ENCODE measurements at places on chromosomes 12 and 14. TPM values are rescaled to one million over a fixed set of nuclear protein-coding genes. Genes with fewer than 3 reads are reported as not detected.

- no peak for DNase-seq
Measured at GRCh38 chr14:54278665-54279295, 118.0 kb upstream of the CDKN3 start.

DNA sequence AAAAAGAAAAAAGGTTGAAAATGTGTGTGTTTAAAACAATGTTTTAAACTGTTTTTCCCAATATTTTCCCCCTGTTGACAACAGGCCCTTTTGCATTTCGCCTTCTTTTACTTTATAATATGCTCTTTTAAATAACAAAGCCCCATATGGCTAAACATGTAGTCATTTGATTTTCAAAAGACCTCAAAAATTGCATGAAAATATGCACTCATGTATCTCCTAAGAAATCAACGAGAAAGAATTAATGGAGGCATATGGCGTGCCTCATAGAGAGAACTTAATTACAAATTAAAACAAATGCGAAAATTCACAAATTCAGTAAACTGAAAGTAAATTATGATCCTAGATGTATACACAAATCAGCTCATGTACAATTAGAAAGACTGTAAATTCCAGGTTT is 202.6 kb upstream of the FOXN3 start:
- DNase-seq = no peak

- DNase-seq = no peak
Measured at GRCh38 chr12:19909418-19909817, 458.9 kb upstream of the PDE3A start.

DNA sequence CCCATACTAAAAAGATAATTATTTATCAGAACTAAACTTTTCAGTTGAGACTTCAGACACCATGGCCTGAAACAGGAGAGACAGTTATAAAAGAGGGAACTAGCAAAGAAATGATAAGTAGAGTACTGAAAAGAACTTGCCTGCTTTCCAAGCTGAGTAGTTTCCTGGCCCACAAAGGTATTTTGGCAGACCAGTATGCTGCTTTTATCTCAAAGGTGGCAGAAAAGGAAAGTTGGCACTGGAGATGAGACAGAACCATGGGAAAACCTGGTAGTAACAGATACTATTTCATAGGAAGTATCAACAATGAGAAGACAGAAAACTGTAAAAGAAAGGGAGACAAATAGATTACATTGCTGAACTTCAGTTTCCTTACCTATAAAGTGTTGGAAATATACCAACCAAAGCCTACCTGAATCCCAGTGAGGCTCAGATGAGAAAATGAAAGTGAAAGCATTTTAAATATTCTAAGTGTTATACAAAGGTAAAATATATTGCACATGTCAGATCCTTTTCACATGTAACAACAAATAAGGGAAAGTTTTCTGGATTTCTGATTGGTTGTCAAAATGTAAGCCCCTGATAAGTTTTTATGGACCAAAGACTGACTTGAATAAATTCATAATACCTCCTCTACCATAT is 155.3 kb upstream of the FSCB start:
- no peak for DNase-seq

DNA sequence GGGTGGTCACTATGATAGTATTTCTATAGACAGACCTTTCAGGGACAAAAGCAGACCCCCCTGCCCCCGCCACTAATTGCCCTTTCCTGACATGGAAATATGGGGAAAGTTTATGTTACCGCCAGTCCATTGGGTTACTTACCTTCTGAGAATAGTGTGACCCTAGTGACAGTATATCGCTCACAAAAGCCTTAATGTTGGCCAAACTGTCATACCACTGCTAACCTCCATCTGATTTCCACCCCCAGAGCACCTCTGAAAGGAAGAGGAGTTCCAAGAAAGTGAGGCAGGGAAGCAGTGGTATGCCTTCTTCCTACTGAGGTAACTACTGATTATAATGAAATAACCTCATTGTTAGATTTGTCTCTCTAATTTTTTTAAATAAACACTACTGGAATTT is 67.5 kb upstream of the CCDC91 start:
- no peak for DNase-seq

- no peak for DNase-seq
Measured at GRCh38 chr14:74960736-74961135, 5.3 kb upstream of the PGF start.

GRCh38 chr12:65189028-65189718 is 19.8 kb downstream of the LEMD3 start:
- DNase-seq = no peak

GRCh38 chr14:71289536-71289935 is 382.3 kb downstream of the PCNX1 start:
- no peak for DNase-seq

- no peak for DNase-seq
Measured at GRCh38 chr12:89863968-89864367, 155.3 kb upstream of the ATP2B1 start.

GRCh38 chr12:112005419-112006395 is 7.3 kb downstream of the TMEM116 start:
- peak; percentile 49 for DNase-seq

DNA sequence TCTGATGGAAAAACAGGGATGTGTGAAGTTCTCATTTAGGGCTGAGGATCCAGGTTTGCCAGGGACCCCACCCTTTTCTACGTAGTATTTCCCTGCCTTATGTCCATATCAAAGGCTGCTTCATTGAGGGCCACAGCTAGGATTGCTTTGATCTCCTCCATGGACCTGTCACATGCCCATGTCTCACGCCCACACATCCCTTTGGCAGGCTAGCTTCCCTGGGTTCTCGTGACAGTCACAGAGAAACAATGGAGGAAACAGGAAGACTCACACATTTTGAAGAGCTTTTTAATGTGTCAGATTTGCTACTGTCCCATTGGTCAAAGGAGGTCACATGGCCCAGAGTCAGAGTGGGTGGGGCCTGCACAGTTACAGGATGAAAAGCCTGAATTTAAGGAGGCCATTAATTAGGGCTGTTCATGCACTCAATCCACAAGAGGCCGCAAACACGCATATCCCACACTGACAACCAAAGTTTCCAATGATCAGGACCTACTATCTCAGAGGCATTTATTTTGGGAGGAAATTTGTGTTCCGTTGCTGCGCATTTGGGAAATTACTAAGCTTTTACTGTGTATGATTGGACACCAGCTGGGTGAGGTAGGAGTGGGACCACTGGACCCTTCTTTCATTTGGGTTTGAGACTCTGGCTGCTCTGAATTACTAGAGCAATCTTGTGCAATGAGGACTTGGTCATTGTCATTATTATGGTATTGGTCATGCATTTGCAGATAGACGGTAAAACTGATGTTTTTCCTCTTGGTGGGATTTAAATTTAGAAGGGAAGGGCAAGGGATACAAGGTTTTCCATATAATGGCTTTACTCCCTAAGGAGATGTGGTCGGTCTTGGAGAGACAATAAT is 266.2 kb downstream of the KTN1 start:
- DNase-seq = peak; percentile 38

GRCh38 chr14:72237722-72238666 is 305.8 kb downstream of the RGS6 start:
- no peak for DNase-seq

GRCh38 chr12:53461059-53461458 is 9.2 kb downstream of the PCBP2 start:
- no peak for DNase-seq

DNA sequence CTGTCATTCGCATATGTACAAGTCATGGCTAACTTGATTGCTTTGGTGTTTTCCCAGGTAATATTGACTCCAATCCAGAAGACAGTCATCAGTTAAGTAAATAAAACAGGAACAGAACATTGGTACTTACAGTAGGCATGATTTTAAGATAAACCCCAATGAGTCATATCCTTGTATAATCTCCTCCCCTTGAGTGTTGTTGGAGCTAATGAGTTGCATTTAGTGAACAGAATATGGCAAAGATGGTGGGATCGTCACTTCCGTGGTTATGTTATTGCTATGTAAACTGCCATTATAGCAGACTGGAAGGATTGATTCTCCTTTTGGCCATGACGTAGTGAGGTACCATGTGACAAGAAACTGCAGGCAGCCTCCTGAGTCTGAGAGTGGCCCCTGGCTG is 102.2 kb downstream of the TMX1 start:
- peak; percentile 50 for DNase-seq

DNA sequence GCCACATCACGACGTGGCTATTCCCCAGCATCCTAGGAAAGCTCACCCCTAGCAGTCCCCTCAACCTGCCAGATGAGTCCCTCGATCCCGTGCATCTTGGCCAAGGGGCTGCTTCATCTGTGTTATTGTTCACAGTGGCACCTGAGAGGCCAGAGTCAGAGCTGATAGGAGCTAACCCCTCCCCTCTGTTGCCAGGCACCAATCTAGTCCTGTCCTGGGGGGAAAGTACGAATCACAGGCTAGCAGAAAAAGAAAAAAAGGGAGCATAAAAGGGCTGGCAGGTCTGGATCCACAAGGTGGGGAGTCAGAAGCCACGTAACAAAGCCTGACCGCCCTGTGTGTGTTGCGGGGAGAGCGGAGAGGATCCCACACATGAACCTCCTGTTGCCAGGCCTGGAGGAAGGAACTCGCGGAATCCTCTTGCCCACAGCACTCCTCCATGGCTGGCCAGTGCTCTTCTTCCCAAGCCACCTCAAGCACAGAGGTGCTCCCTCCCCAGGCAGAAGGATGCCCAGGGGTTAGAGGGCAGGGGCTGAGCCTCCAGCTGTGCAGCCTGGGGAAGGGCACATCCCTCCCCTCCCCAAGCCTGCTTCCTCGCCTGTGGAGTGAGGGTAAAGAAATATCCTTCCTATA is 91.8 kb downstream of the ITPK1 start:
- DNase-seq = no peak

GRCh38 chr14:100121643-100122480 is 37.6 kb downstream of the DEGS2 start:
- DNase-seq = no peak

- DNase-seq = peak; percentile 10
Measured at GRCh38 chr12:90938451-90938850, 16.5 kb downstream of the CCER1 start.

GRCh38 chr14:42654707-42655106 is 1048.0 kb downstream of the LRFN5 start:
- DNase-seq = no peak

DNA sequence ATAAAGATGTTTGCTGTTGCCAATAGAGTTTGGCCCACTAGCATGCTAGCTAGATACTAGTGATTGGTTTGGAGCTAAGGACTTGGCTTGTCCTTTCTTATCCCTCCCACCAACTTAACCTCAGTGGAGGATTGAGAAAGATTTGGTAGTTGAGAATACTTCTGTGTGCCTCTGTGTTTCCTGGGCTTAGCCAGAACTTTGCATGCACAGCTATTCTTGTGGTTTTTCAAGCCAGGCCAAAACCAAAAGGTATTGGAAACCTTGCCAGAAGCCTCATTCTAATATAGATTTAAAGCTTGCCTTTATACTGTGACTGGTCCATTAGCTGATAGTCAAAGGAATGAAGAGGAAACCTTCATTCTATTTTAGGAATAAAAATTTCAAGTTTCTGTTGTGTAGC is 188.5 kb downstream of the CCDC91 start:
- peak; percentile 71 for DNase-seq

- DNase-seq = no peak
Measured at GRCh38 chr14:71331403-71331802, 424.1 kb downstream of the PCNX1 start.

DNA sequence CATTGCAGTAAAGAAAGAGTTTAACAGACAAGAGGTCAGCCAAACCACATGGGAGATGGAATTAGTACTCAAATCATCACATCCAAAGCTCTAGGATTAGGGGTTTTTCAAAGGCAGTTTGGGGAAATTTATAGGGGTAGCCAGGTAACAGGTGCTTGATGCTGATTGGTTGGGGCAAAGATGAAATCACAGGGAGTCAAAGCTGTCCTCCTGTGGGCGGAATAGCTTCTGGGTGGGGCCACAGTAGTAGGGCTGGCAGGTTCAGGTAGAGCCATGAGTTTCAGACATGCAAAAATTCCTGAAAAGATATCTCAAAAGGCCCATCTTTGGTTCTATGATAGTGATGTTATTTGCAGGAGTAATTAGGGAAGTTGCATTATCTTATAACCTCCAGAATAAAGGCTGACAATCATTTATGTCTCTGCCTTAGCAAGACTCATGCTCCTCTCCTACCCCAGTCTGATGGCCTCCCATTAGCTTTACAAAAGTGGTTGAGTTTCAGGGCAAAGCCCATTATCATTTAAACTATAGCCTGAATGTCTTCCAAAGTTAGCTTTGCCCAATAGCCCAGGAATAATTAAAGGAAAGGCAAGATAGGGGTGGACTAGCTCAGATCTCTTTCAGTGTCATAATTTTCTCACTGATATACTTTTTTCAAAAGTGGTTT is 42.1 kb upstream of the CNTN1 start:
- no peak for DNase-seq

GRCh38 chr12:15497671-15498292 is 175.5 kb downstream of the PTPRO start:
- DNase-seq = no peak

DNA sequence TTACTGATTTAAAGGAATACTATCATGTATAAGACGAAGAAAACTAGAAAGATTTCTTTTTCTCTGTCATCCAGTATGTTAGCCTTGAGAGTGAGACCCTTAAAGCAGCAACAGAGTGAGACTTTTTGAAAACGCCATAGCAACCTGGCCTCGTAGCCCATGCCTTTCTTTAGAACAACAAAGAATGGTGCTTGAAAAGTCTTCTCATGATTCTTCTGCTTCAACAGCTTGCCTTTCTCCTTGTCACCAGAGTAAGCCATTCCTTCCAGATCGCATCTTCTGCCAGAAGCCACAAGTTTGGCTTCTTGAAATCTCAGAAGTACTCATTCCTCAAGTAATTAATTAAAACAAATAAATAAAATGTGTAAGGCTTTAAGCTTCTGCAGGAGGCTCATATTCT is 109.3 kb downstream of the PDE3A start:
- no peak for DNase-seq

DNA sequence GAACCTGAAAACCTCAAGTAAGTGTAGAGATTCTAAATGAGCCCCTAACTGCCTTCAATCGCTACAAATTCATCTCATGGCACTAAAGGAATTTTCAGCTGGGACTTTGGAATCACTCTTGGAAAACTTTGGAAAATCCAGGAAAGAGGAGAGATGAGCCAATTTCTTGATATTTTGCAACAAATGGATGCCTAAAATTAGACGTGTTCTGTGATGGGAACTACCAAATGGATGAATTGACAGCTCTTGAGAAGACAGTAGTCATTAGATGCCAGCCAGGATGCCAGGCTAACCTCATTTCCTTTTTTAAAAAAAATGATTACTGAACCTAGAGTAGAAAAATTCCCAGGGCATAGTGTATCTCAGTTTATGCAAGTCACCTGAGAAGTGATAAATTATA is 78.3 kb downstream of the NPAS3 start:
- DNase-seq = no peak

GRCh38 chr12:26179826-26180225 is 15.5 kb upstream of the SSPN start:
- DNase-seq = no peak

- DNase-seq = no peak
Measured at GRCh38 chr12:40342010-40342409, 117.2 kb downstream of the LRRK2 start.

- no peak for DNase-seq
Measured at GRCh38 chr14:75742867-75743266, 81.8 kb downstream of the TTLL5 start.

Gene CAPS2
- 4.4 TPM for total RNA-seq

Gene ITFG2
- total RNA-seq = 14.4 TPM

Gene PPP4R4
- total RNA-seq = 0.22 TPM

Gene GALNT8
- not detected for total RNA-seq

Gene GPR33
- total RNA-seq = not detected

Gene CPNE6
- not detected for total RNA-seq

Gene LUM
- 556 TPM for total RNA-seq

Gene CFAP54
- total RNA-seq = 2.0 TPM

Gene ANKRD33
- total RNA-seq = not detected

Gene GLT1D1
- not detected for total RNA-seq

Gene EGLN3
- 0.22 TPM for total RNA-seq

Gene TSPAN31
- total RNA-seq = 70.8 TPM

Gene RNF31
- total RNA-seq = 50.0 TPM

All from GM23248 (cell line).